ENCODE measurements at places on chromosomes 16 and 17.

DNA sequence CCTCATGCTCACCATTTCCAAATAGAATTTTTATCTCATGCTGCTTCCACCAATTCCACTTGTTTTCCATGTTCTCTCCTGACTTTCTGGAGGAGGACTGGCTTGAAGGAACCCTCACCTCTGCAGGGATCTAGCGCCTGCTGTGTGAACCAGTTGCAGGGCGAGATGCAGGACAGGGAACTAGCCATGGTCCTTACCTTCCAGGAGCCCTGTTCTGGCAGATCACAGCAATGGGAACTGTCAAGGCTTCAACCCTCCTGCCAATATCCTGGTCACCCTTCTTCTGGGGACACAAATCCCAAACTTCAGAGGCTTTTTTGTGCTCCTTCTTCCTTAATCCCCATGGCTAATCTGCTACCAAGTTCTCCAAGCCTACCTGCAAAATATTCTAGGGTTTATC, 60.4 kb upstream of the MMP2 start:
- no peak for DNase-seq

- DNase-seq, result peak; percentile 62
Measured at GRCh38 chr16:47278306-47278970, 134.7 kb upstream of the NETO2 start.

DNA sequence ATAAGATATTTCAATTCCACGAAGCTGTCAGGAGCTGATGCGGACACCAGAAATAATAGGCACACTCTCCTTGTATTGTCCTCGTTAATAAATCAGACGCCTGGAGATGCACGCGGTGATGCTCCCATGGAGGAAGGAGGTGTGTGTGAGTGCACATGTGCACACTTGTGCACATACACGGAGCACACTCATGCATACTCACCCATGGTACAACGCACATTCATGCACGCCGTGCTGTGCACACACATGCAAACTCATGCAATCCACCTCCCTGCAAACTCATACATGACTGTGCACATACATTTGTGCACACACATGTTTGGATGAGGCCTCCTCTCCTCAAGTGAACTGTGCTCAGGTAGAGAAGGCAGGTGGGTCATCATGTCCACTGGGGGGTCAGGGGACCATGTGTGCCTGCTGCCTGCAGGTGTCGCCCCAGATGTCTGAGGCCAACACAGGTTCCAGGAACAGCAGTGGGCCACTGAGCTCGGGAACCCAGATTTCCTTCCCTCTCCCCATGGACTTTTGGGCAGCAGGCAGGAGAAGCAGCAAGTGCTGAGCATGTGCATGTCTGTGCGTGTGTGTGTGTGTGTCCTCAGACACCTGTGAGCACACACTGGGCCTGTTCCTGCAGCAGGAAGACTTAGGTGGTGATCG, 165.3 kb downstream of the SDK2 start:
- DNase-seq, result no peak

DNA sequence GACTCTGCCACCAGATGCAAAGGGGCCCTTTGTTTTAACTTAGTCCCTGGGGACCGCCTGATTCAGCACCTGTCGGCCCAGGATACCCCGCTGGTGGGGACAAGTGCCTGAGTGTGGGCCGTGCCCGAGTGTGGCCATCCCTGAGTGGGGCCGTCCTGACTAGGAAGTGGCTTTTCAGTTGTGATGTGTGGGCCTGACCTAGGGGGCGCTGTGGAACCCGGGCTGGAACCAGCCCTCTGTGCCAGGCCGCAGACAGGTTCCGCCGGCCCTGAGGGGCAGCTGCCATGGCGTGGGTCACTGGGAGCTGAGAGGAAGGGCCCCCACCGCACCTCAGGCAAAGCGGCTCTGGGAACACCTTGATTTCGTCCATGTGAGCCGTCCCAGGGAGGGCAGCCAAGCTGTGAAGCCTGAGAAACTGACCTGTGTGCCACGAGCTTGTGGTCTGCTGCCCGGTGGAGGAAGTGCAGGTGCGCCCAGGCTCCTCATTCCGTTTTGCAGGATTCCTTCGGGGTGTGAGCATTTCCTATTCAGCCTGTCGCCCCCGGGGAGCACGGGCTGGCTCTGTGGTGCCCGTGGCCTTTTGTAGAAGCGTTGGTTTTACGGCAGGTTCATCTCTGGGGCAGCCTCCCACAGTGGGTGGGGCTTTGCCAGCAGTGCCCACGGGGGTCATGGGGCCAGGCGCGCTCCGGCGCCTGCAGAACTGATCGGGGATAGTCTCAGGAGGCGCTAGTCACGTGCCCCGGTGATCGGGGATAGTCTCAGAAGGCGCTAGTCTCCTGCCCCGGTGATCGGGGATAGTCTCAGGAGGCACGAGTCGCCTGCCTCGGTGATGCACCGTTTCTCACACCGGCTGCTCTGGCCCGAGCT, 5.3 kb downstream of the RPL13 start:
- no peak for DNase-seq

GRCh38 chr16:69937465-69937951, 13.6 kb upstream of the CLEC18A start:
- DNase-seq, result peak; percentile 30
